Activated T-cell treated with anti-CD3 and anti-CD28 coated beads for 24 hours (primary cell): ENCODE measurements at places on chromosomes 6 and 20.

- no peak for DNase-seq
Observed at GRCh38 chr20:59165396-59165795, 1.8 kb downstream of the ZNF831 start.

DNA sequence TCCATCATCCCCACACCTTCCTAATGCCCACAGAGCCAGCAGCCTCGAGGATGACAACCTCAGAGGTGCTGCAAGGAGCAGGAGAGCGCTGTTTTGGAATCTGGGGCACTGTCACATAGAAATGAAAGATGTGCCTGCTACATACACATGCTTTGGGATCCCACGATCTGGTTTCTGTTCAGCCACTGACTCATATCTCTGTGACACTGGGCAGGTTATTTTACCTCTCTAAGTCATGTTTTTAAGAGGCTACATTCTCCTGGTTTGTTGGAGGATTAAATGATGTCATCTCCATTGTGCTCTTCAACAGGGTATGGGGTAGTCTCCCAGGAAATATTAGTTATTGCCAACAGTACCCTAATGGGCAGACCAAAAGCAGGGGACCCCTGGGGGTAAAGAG is 32.6 kb upstream of the TAB2 start:
- no peak for DNase-seq

- no peak for DNase-seq
Observed at GRCh38 chr6:38155144-38155543, 335.6 kb downstream of the ZFAND3 start.

DNA sequence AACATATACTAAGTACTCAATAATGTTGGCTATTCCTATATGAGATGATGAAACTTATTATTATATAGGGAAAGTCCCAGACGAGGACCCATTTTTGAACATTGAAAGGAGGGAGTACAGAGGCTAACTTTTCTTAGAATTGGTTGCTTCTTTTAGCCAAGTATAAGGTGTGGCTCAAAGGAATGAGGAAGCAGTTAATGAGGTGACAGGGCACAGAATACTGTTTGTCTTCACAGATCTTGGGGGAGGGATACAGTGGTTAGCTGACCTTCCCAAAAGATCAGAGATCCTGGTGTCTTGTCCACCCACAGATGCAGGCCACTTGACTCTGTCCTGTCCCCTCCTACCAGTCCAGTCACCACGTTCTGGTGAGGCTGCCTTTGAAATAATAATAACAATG is 67.8 kb upstream of the EPB41L1 start:
- DNase-seq: no peak

DNA sequence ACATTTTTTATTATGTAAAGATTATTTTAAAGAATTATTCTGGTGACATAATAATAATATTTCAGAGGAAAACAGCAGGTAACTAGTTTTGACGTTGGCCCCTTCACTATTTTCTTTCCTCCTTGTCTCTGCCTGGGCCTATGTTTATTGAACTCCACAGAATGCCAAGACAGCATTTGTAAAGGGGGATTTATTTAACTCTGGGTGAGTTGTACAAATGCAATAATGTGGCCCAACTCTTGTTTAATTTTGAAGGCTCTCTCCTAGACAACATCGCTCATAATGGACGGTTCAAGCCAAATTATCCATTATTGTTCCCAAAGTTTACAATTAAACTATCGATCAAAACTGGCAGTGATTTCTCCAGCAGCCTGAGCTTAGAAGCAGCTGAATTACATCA is 374.3 kb upstream of the SLC35B3 start:
- DNase-seq: no peak

- no peak for DNase-seq
Observed at GRCh38 chr20:30816182-30816645, 441.2 kb upstream of the DEFB115 start.

DNA sequence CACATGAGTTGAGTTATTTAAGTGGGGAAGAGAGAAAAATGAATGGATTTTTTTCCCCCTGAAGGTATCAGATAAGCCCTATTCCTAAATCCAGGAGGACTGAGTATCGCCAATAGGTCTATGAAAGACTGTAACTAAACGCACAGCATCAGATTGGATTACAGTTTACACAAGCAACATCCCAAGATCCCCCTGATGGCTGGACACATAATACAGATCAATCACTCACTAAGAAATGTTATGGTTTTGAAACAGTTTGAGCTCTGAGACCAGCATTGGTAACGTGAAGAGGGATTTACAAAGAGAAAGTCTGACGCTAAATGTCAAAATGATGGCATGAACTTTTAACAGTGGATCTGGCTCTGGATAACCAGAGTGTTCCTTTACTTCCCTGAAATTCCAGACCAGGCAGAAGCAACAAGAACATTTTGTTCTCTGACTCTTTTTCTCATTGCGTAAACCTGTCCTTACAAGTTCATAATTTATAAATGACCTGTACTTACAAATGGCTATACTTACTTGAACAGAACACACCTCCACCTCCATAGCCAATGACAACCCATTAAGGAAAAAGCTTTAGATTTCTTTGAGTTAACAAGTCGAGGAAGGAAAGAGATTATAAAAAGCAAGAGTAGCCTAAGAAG is 131.8 kb upstream of the BEND3 start:
- DNase-seq: no peak

DNA sequence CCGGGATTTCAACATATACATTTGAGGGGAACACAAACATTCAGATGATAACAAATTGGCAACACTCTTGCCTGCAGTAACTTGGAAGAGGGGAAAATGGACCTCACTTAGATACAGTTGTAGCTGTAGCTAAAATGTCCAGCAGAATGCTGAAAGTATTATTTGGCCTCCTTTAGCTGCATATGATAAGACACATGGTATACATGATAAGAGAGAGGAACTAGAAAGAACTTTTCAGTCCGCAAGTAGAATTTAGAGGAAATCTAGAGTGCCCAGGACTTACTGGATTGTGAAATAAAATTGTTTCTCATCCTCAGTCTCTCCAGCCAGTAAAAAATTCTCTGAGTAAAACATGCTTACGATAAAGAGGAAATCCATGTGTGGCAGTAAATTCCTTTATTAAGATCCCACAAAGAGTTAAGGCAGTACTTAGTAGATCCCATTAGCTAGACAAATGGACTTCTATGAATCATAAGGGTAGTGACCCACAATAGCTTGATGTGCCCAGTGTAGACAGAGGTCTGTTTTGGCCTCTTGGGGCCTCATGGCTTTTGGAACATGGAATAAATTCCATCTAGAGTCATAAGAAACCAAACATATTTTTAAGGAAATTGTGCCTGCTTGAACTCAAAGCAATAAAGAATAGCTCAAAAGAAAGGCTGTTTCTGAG is 87.9 kb upstream of the RBM24 start:
- DNase-seq: no peak

GRCh38 chr20:46507760-46508407 is 5.5 kb downstream of the ZNF334 start:
- DNase-seq: no peak

GRCh38 chr6:158843751-158844683 is 24.8 kb upstream of the EZR start:
- DNase-seq: no peak

GRCh38 chr20:25571240-25571639 is 14.1 kb downstream of the NINL start:
- no peak for DNase-seq
